ENCODE measurements at places on chromosomes 5 and 9.

- peak; percentile 8 for DNase-seq
Observed at GRCh38 chr9:105138306-105138801, 106.1 kb upstream of the SLC44A1 start.

- peak; percentile 18 for DNase-seq
Observed at GRCh38 chr5:138033386-138033808, 518 bp upstream of the FAM13B start.

DNA sequence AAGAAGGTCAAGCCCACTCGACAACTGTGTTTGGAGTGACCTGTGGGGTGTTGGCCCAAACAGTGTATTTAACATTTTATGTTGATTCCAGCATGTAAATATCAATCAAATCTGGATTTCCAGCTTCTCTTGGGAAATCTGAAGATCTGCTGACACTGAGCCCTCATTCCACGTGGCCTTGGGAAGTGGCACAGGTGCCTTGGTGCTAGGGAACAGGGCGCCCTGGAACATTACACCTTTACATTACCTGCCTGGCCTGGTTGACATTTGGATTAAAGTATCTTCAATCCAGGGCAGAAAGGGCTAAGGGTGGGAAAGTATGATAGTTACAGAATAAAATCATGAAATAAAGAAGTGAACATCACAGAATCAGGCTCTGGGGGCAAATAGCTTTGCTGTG is 84.9 kb upstream of the CTSL start:
- DNase-seq, result no peak

DNA sequence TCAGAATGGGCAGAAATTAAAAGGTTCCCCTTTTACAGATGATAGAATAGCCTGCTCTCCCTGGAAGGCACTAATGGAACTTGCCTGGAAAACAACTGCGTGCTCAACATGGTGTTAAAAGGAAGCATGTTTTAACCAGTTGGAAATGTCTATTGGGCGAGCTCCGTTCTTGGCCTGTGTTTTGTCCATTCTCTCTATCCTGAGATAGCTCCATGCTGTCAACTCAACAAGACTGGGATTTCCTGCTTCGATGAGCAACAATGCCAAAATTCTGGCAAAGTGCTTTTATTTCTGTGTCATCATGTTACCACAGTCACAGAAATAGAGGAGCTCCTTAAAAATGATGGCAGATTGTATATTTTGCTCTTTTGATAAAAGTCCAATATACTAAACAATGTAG is 198.3 kb downstream of the PLK2 start:
- no peak for DNase-seq

GRCh38 chr9:589723-590122 is 251.8 kb upstream of the DMRT1 start:
- no peak for DNase-seq

DNA sequence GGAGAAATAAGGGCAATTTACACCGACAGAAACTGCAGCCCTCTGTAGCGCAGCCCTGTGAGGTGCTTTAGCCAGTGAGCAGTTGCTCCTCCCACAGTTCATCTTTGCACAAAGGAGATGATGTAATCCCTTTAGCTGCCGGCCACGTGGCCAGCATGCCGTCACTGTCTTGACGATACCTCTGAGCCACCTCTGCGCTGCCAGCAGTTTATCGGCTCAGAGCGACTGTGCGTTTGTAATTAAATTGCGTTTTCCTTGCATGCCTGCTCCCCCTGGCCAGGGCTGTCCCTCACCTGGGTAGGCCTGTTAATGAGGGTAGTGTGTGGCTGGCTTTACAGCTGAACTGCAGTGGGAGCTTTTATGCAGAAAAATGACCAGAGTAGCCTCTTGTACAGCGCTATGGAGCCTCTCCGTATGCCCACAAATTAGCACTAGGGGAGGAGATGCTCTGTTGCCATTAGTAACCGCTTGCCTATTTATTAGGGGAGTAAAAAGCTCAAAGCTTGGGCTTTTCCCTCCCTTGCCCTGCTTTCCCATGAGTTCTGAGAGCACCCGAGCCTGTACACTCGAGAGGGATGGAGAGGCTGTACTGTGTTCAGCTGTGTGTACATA is 107.0 kb downstream of the TRIO start:
- DNase-seq, result peak; percentile 77

DNA sequence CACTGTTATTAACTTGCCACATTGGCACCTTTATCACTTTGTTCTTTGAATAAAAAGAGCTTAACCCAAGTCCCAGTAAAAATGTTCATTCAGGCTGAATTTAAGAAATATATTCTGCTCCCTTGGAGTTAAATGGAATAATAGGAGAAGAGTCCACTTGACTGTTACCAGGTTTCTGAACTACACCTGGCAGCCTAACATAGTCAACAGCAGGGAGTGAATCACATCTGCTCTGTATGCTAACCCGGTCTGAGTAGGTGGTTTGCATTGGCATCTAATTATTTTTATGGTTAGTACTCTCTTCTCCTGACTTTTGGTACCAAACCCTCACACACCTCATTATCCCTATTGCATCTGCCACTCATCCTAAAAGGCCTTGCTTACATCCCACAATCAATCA is 86.7 kb downstream of the STK32A start:
- no peak for DNase-seq

DNA sequence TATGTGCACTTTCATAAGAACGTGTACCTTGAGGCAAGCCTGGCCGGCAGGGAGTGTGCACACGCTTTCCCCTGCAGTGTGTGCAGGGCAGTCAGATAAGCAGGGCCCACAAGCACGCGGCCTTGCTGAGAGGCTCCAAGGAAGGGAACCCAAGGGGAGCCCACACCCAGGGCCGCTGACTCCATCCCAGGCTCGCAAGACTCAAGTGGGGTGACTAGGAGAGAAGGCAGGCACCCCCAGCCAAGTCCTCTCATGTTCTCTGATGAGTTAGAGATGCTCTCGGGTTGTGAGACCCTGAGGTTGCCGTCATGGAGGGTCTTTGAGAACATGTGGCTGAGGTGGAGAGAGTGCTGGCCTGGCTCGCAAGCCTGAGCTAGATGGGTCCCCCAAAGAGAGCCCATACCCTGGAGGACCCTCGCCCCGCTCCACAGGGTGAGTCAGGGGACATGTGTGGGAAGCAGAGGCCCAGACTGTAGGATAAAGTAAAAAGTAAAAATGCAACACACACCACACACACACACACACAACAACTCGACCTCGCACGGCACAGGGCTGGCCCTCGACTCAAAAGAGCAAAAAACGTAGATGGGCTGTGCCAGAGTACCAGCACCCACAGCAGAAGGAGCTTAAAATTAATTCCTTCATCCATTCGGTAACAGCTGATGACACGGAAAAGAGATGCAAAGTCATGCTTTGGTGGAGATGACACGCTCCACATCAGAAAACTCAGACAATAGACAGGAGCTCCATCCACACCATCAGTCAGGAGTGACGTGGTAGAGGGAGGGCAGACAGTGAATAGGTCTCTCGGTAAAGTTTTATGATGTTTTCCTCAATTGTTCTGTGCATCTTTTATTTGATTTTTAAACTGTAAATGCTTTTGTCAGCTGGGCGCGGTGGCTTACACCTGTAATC is 54.8 kb upstream of the NKD2 start:
- DNase-seq, result no peak

DNA sequence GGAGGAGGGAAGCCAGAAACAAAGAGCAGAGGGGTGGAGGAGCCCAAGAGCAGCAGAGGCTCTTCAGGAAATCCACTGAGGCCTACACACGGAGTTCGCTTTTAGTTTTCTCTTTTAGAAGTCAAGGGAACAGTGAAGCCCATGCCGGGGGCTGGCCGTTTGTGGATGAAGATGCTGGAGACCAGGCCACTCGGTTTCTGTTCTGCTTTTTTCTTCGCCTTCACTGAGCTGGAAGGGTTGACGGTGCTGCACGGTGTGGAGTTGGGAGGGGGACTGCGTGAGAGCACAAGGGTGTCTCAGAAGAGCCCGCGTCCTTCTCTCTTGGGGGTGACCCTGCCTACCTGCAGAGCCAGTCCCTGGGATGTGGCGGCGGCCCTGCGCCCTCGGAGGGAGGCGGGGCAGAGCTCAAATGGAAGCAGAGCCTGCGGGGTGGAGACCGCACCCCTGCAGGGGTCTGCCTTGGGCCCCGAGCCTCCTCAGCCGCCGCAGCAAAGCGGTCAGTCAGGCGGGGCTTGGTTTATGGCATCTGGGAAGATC is 68.5 kb upstream of the CACNA1B start:
- no peak for DNase-seq

DNA sequence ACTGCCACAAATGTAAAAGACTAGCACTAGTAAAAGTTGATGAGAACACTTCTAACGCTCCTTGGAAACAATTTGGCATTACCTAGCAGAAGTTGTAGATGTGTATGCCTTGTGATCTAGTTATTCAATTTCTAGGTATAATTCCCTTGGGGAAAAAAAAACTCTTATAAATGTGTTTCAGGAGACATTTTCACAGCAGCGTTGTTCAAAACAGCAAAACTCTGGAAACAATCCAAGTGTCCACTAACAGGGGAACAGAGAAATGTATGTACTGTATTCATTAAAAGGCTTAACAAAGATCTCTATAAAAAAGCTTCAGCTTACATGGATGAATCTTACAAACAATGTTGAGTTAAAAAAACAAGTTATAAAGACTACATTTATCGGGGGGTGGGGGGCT is 30.4 kb downstream of the NR3C1 start:
- no peak for DNase-seq

DNA sequence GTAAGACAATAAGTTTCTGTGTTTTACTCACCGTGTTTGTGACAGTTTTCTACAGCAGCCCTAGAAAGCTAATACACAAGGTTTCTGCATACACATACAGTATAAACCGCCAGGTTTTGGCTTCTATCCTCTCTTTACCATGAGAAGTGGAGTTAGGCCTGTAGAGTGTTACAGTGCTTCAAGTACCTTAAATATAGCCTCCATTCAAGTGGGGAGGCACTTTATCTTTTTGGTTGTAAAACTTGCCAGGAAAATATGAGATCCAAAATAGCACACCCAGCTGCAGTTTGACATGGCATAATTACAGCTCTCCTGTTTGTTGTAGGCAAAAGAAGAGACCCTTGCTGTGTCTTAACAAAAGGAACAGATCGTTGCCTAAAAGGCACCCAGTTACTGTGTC is 90.3 kb upstream of the PTPN3 start:
- DNase-seq, result no peak

DNA sequence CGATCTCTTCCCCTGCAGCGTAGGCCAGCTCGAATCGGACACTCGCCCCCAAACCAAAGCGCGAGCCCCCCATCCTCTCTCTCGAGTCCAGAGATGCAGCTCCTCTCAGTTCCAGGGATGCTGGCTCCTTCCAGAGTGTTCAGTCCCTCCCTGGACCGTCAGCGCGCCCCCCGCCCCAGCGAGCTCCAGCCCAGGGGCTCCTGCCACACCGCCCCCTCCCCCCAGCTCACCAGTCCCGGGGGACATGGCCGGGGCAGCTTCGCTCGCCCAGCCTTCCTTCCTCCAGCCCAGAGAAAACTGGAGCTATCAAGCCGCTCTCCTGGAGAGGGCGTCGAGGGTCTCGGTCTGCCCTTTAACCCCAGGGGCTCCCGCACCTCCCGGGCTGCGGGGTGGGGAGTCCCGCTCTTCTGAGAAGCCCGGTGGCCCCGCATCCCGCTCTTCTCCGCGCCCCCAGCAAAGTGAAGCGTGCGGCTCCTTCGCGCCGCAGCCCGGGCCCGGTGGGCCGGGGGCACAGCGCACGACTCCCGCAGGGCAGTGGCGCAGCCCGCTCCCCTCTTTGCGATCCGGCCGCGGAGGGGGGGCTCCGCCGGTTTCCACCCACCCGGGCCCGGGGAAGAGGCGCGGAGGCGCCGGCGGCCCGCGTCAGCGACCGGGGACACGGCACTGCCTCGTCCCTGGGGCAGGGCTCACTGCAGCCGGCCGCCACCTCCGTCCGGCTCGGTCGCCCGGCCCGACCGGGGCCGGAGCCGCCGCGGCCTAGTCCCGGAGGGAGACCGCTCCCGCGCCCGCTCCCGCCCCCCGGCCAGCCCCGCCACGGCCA is 587 bp downstream of the MIER3 start:
- DNase-seq, result peak; percentile 54

- no peak for DNase-seq
Observed at GRCh38 chr5:174111287-174111973, 65.9 kb downstream of the NSG2 start.

GRCh38 chr9:7523426-7524043 is 276.0 kb downstream of the DMAC1 start:
- DNase-seq, result no peak

DNA sequence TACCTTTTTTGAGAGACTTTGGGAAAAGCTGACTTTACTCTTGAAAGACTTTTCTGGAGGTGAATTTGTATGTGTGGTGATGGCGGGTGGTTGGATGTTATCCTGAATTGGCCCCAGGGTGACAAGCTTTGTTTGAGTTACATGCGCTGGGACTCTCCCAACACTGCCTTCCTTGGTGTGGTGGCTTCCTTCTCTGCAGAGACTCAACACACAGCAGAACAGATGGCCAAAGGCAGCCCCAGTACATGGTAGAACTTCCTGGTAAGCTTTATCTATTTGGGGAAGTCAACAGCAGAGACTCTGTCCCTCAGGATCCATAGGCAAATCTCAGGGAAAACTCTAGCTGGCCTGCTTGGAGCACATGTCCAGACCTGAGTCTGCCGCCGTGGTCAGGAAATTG is 18.1 kb downstream of the C1QTNF2 start:
- DNase-seq, result peak; percentile 31

GRCh38 chr5:53246042-53246836 is 136.7 kb upstream of the MOCS2 start:
- DNase-seq, result no peak

DNA sequence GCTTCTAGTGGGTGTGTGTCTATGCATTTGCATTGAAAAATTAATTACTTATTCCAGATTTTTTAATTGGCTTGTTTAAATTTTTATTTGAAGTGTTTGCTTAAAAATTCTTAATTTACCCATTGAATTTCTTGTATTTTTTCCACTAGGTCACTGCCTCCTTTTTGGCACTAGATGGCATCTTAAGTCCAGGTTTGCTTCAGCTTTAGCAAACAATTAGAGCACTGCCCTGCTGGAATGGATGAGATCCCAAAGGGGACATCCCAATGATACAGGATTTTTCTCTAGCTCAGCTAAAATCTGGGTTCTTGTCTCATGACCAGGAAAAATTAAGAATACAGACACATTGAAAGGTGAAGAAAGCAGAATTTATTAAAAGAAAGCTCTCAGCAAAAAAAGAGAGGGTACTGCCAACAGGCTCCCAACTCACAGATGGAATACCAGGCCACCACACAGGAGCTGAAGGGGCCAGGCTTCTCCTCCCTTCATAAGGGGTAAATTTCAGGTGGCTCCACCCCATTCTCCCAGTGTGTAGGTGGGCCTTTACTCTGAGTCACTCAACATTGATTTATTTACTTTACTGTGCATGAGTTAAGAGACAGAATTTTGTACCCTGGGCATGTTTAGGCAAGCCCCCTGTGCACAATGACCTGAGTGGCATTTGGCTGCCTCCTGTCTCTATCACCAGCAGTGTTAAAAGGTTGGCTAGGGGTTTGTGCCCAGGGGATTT is 532.4 kb downstream of the ANXA1 start:
- DNase-seq, result peak; percentile 38
